Non-pigmented ciliary epithelial cell (primary cell): ENCODE measurements at places on chromosomes 6 and 20.

- no peak for DNase-seq
Measured at GRCh38 chr6:170512249-170512648, 40.9 kb downstream of the PSMB1 start.

GRCh38 chr6:106453756-106454367 is 93.3 kb downstream of the CRYBG1 start:
- DNase-seq, result no peak

DNA sequence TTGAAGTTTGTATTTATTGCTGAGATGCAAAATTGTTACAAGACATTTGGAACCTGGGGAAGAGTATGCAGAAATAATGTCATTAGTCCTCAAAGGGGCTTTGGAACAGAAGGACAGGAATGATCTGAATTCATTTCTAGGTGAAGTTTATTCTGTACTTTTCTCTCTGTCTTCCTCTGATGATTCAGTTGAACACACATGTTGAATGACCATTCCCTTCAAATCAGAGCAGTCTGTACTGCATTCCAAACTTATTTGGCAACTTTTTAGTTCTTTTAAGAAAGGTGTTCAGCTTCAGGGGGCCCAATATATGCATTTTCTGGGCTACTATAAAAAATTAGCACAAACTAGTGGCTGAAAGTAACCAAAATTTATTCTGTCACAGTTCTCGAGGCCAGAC is 213.9 kb upstream of the LAMP5 start:
- DNase-seq, result no peak

DNA sequence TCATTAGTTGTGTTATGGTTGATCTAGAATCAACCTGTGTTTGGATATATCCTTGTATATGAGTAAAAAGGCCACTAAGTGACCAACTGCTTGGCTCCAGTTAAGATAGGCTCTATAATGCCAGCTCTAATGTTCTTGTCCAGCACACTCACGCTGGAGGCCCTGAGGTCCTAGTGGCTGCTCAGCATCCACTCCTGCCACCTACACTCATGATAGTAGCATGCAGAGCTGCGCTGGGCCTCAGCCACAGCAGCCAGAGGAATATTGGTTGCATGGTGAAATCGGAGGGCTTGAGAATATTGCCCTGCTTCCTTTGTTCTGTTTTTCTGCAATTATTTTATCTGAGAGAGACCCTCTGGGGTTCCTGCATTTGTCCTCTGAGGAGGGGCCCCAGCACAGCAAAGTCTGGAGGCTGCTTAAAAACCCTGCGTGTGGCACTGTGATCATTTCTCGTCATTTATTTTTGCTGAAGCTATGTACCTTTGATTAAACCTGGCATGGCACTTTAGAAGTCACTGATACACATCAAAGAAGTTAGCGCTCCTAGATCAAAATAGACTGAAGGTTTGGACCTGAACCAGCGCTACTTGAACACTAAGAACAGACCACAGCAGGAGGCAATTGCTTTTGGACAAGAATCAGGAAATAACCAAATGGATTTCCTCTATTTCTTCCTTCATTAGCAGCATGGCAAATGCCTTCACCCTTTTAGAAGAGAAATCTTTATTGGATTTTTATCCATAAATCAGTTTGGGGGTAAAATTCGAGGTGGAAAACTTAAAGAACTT is 398.4 kb upstream of the ID4 start:
- no peak for DNase-seq

DNA sequence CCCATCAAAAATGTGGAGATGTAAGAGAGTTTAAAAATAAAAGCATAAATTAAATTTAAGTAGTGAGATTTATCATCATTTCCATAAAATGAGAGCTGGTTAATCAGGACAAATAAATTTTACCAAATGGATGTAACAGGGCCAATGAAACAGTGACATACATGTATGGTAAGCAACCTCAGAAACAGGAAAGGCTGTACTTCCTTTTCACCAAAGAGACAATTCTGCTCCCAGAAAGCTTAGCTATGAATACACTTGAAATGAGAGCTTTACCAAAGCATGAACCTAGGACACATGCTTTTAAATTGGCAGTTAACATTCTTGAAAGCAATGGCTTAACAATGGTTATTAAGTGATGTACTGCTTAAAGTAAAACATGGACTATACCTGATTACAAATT is 12.1 kb upstream of the UBE2J1 start:
- DNase-seq, result no peak

DNA sequence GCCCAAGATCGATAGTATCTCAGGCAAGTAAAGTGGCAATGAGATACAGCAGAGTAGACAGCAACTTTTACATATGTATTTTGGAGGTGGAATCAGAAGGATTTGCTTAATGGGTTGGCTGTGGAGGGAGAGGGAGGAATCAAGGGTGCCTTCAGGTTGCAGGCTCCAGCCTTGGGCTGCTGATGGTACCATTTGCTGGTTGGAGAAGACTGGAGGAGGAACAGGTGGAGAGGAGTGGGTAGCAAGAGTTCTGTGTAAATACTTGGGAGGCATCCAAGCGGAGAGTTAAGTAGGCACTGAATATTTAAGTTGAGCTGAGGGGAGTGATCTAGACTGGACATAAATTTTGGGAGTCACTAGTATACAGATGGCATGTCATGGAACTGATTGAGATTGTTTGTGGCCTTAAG is 5.2 kb downstream of the BICRAL start:
- no peak for DNase-seq

DNA sequence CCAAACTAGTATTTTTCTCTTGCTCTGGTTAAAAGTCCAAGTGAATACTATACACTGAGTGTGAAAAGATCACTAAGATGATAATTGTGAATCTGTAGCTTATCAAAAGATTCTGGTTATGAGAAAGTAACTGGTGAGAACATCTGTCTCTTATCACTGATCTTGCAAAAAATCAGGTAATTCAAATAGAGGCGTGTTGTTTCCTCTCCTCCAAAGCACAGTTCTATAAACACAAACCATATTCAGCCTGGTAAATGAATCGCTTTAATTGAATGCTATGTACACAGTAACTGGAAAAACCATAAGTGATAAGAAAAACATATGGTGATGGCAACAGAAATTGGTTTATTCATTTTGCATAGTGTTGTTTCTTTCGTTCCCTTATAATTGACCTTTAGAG is 161.0 kb downstream of the RALGAPA2 start:
- DNase-seq, result no peak

DNA sequence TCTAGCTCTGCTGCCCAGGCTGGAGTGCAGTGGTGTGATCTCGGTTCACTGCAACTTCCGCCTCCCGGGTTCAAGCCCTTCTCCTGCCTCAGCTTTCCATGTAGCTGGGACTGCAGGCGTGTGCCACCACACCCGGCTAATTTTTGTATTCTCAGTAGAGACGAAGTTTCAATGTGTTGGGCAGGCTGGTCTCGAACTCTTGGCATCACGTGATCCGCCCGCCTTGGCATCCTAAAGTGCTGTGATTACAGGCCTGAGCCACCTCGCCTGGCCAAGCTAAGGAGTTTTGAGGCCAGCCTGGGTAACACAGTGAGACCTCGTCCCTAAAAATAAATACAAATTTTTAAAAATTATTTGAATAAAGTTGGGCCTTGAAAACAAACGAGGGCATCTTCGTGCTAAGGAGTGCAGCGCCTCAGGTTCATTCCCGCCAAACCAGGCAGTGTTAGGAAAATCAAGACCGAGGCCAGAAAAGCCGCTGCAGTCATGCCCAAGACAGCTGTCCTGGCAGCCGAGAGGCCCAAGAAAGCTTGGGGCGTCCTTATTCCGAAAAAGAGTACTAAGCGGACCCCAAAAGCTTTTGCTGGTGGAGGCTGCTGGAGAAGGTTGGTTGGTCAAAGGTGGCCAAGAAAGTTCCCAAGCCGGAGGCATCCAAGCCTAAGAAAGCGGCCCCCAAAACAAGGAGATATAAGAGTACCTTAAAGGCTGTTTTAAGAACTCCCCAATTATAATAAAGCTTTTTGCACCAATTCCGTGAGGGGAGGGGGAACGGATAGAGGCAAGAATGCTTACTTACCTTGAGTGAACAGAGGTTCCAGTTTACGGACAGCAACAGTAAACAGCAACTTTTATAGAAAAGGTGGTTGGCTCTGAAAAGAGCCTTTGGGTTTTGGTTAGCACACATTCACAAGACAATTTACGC is 109.0 kb downstream of the HFE start:
- DNase-seq, result no peak

DNA sequence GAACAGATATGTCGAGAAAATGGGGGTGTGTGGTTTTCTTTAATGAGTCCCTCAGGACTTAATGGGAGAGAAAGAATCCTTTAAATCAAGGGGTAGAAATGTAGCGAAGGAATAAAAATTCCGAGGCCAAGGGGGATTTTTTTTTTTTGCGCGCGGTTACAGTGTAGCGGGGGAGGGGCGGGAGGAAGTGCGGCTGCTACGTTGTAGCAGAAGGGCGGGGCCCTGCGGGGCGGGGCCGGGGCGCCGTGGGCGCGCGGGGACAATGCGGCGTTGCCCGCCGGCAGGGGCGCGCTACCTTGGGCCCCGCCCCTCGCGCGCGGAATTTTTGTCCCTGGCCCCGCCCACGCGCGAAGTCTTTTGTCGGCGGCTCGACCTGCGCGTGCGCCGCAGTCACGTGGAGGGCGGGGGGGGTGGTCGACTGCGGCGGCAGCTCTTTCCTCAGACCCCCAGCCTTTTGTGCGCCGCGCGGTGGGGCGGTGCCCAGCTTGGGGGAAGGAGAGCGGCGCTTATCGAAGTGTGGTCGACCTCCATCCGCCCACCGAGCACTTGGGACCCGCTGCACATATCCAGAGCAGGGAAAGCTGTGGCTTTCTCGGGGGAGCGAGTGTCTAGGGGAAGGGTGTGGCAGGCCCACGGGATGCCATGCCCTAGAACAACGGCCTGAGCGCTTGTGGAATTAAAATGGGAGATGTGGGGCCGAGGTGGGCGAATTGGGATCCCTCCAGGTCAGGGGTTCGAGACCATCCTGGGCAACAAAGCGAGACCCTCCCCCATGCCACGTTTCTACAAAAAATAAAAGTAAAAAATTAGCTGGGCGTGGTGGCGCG is 1.3 kb downstream of the TUBB start:
- DNase-seq, result no peak

GRCh38 chr20:44696315-44696714 is 18.9 kb upstream of the CCN5 start:
- DNase-seq, result no peak

DNA sequence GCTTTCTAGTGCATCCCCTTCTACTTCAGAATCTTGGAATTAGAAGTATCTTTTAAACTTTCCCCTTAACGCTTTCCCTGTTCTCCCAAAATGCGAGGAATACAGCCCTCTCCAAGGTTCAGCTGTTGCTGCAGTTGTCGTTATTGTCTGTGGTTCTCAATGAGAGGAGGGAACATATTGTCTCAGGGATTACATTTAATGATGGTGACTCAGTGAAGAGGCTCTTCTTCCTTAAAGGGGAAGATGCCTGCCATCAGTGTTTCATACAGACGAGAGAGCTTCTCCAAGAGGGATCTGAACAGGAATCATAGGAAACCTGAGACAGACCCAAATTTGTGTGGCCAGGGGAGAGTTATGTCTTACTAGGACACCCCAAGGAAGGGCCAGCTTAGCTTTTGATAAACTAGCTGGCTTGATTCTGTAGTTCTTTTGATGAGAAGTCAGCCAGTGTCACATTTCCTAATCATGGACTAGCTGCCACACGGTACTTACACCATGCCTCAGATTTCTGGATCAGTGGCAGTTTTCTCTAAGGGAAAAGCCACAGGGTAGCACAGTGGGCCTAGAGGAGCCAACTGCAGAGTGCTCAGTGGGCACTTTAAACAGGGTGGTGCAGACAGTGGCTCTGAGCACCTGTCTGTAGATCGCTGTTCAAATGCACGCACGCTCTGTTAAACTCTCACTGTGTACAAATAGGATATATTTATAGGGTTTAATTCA is 59.7 kb upstream of the TMEM181 start:
- no peak for DNase-seq

- no peak for DNase-seq
Measured at GRCh38 chr6:125549202-125549884, 200.1 kb upstream of the HEY2 start.

DNA sequence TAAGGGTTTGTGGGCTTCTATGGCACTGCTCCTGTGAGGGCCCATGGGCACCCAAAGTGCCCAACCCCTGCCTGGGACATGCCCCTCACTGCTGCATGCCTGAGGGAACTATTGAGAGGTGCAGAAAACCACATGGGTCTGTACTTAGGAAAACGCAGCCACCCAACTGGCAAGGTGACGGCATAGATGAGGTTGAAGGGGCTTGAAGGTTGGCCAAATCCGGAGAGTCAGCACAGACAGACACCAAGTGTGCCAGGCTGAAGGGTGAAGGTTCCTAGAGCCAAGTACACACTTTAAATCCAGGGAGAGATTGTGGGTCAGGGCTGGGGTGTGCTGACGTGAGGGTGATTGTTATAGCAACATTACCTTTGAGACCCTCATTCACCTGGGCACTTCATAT is 6.2 kb downstream of the BANF2 start:
- no peak for DNase-seq

- no peak for DNase-seq
Measured at GRCh38 chr6:31952140-31952805, 6.4 kb downstream of the CFB start.

DNA sequence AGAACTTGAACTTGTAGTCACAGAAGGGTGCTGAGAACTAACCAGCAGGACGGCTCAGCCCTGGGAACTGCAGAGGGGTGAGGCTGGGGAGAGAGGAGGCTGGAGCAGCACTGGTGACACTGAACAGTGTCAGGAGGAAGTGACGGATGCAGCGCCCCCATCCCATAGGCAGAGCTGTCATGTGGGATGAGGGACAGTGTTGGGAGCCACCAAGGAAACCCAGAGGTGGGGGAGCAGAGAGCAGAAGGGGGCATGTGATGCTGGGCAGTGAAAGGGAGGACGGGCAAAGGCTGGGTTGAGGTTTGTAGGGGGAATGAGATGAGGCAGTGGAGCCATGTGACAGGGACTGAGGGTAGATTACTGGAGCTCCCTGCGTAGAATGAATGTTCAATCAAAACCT is 2.1 kb downstream of the HLA-DPB1 start:
- no peak for DNase-seq

- DNase-seq, result no peak
Measured at GRCh38 chr20:64160526-64161355, 3.5 kb upstream of the MYT1 start.

GRCh38 chr6:163335056-163335455 is 79.5 kb upstream of the QKI start:
- DNase-seq, result no peak

GRCh38 chr6:14951704-14952103 is 294.2 kb upstream of the JARID2 start:
- DNase-seq, result no peak

GRCh38 chr20:22382742-22383141 is 201.6 kb downstream of the FOXA2 start:
- no peak for DNase-seq

- DNase-seq, result no peak
Measured at GRCh38 chr6:54244430-54244829, 63.8 kb upstream of the TINAG start.

- no peak for DNase-seq
Measured at GRCh38 chr6:44094403-44095242, 32.6 kb downstream of the MRPL14 start.

DNA sequence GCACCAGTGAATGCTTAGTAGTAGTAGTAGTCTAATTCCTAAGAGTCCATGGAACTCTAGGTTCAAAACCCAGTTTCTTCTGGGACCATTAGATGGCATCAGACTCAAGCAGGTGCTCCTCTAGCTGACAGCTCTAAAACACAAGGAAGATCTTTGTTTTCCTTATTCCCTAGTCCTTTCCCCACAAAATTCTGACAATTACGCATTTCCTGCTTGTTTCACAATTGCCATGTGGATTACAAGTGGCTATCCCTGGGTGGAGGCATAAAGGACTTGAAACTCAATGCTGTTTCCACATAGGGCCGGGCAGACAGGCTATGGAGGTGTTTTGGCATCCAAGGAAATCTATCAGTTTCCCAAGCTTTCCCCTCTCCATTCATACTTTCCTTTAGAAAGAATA is 9.2 kb upstream of the HLA-DOB start:
- DNase-seq, result no peak

GRCh38 chr6:21846541-21847451 is 253.2 kb downstream of the SOX4 start:
- no peak for DNase-seq
